ENCODE measurements at places on chromosomes 13 and 19.

DNA sequence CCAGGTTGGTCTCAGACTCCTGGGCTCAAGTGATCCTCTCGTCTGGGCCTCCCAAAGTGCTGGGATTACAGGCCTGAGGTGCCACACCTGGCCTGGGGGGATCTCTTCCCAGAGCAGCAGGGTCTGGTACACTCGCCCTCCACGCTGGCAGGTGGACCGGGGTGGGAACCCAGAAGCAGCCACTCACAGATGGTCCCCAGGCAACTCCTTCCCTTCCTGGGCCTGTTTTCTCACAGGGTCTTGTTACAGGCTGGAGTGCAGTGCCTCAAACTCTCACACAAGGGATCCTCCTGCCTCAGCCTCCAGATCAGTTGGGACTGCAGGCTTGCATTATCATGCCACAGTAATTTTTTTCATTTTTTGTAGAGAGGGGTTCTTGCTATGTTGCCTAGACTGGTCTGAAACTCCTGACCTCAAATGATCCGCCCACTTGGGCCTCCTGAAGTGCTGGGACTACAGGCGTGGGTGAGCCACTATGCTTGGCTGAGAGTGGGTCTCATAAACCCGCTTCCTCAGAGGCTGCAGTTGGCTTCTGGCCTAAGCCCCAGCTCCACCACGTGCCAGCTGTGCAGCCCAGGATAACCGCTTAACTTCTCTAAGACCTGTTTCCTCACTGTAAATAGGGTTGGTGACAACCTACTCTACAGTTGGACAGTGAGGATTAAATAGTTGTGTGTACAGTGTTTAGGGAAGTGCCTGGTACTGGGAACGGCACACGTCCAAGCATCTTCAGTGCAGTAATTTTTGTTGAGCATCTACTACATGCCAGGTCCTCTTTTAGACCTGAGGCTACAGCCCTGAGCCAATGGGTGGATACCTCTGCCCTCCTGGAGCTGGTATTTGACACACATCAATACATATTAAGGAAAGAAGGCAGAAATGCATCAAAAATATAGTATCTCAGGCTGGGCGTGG lies 871 bp upstream of the CCER2 start:
- DNase-seq, result no peak

- DNase-seq, result no peak
Observed at GRCh38 chr13:26653310-26653709, 95.8 kb downstream of the WASF3 start.

GRCh38 chr19:55369653-55370304 lies 484 bp downstream of the IL11 start:
- no peak for DNase-seq

DNA sequence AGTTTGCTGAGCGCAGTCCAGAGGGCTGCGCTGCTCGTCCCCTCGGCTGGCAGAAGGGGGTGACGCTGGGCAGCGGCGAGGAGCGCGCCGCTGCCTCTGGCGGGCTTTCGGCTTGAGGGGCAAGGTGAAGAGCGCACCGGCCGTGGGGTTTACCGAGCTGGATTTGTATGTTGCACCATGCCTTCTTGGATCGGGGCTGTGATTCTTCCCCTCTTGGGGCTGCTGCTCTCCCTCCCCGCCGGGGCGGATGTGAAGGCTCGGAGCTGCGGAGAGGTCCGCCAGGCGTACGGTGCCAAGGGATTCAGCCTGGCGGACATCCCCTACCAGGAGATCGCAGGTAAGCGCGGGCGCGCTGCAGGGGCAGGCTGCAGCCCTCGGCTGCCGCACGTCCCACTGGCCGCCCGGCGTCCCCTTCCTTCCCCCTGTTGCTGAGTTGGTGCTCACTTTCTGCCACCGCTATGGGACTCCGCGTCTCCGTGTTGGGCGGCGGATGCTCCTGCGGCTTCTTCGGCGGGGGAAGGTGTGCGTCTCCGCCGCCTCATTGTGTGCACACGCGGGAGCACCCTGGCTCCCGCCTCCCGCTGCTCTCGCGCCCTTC lies 772 bp downstream of the GPC6 start:
- no peak for DNase-seq

DNA sequence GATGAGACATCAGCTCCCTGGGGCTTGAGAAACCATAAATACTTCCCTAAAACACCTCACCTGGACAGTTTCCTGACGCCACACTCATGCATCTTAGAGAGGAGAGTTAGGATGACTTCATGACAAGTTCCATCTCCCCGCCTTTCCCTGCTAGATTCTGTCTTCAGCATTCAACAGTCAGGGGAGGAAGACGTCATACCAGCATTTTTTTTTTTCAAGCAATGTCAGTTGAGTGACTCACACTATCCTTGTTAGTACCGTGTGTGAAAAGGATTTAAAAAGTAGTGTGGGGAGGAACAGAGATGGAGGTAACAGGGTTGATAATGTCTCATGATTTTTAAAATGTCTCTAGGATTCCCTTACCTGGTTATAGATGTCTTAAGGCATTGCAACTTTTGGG lies at the start of gene OR7D2:
Gene OR7D2 (plus strand): TSS at position 79 of the 400 bp plus-strand sequence. CDS start 6,803 bp downstream, outside the sequence.
- no peak for DNase-seq

- DNase-seq, result no peak
Observed at GRCh38 chr19:53971673-53972072, 8.9 kb downstream of the CACNG8 start.

GRCh38 chr19:5686326-5686646 lies 3.8 kb upstream of the RPL36 start:
- no peak for DNase-seq

DNA sequence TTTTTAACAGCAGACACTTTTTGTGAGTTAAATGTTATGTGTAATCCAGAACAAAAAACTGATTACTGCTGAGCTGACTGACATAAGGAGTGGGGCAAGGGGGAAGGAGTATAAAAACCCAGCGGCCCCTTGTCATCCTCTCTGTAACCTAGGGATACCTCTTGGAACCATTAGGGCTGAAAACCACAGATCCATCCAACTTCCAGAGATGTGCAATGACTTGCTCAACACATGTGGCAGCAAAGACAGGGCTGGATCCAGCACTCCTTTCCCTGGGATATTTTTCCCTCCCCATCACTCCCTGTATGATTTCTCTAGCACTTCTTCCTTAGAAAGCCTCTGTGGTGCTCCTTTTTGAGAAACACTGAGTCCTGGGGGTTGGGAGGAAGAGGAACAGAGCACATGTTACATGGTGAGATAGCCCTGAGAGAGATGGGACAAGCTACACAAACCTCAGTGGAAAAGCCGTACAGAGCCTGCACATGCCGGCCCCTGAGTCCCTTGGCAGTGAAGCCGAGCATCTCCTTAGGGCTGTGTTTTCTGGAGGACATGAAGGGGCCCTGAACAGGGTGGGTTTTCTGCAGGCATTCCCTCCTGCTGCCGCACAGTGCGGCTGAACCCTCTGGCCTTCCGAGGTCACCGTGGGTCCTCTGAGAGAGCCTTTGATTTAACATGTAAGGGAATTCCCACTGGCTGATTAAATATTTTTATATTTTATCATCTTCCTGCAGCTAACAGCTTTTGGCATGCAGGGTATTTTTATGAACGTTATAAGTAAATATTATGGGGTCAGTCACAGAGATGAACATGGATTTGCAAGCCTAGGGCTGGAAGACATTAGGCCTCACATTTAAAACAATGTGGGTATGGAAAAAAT lies 219.9 kb downstream of the COG6 start:
- no peak for DNase-seq

DNA sequence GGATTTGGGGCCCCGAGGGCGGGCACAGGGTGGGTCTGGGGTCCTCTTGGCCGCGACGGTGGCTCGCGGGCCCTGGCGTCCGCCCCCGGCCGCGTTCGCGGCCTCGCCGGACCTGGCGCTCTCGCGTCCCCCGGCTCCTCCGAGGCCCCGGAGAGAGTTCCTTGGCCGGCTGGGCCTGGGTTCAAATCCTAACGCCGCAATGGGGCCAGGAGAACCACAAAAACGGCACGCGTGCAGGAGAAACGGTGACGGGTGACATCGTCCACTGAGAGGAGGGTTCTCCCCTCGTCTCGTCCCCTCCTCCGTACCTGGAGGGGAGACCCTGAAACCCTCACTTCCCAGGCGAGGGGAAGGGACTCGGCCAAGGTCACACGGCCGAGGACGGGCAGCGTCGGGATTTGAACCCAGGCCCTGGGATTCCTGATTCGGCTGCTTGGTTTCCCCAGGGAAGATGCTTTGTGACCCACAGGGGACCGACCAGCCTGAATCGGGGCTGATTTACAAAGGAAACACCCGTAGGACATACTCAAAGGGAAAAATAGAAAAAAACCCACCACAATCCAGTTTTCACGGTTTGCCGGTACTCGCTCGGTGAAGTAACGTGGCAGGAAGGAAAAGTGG lies 624 bp downstream of the SAFB start:
- DNase-seq, result no peak

- DNase-seq, result no peak
Observed at GRCh38 chr19:7504684-7505083, 11.2 kb upstream of the ZNF358 start.

DNA sequence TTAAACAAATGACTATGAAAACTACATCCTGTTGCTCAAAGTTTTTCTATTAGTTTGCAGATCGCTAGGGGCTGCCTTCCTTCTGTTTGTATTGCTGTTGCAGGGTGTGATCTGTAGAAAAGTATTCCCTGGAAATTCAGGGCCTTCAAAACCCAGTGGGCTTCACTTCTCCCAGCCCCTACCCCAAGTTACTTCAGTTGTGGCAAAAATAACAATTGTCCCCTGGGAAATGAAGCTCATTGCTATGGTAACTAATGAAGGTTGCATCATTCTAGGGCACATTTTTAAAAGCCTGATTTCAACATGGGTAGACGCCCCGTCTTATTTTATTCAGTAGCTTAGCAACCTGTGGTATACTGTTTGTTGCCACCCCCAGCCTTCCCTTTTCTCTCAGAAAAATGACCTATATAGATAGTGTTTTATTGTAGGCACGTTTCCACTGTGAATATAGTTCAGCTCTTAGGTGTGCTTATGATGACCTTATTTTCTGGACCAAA lies 60.9 kb downstream of the WDFY2 start:
- no peak for DNase-seq

DNA sequence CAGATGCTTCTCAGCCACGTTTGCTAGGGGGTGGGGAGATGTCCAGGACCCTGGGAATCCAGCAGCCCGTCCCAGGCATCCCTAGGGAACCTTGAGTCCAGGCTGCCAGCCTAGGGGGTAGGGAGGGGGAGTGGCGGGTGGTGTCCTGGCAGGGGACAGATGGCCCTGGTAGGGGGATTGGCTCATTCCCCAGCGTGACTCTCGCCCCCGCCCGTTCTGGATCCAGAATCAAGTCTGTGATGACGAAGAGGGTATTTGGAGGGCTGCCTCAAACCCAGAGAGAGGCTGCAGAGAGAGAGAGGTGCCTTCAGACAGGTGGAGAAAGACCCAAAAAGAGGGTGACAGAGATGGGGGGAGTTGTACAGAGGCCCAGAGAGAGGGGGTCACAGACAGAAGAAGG lies 4.1 kb downstream of the SLC17A7 start:
- DNase-seq, result no peak

DNA sequence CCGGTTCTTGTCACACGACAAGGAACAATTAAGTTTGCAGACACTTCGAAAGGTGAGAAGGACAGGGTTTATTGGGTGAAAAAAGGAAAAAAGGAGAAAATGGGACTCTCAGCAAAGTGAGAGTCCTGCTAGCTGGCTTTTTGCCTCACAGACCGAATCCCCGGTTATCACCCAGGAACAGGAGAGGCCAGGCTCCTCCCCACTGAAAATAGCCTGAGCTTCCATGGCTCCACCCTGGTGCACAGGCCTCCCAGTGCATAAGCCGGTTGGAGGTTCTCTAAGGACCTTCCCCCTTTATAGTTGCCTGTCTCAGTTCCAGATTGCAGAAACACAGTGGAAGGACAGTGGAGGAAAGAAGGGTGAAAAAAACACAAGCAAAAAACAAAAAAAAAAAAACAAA lies 571.7 kb downstream of the KCTD12 start:
- no peak for DNase-seq

DNA sequence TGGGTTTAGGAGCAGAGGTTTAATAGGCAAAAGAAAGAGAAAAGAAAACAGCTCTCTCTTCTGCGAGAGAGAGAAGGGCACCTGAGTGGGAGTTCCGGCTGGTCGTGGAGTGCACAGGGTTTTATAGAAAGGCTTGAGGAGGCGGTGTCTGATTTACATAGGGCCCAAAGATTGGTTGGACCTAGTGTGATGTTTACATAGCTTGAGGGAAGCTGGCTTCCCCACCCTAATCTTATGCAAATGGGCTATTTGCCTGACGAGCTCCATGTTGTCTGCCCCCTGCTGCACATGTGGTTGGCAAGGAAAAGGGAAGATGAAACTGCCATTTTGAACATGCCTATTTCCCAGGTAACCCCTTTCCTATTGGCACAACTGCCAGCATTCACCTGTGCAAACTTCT lies 21.5 kb upstream of the MEDAG start:
- DNase-seq, result no peak

GRCh38 chr19:53333066-53333462 lies 485 bp upstream of the ZNF845 start:
- DNase-seq, result peak; percentile 25

DNA sequence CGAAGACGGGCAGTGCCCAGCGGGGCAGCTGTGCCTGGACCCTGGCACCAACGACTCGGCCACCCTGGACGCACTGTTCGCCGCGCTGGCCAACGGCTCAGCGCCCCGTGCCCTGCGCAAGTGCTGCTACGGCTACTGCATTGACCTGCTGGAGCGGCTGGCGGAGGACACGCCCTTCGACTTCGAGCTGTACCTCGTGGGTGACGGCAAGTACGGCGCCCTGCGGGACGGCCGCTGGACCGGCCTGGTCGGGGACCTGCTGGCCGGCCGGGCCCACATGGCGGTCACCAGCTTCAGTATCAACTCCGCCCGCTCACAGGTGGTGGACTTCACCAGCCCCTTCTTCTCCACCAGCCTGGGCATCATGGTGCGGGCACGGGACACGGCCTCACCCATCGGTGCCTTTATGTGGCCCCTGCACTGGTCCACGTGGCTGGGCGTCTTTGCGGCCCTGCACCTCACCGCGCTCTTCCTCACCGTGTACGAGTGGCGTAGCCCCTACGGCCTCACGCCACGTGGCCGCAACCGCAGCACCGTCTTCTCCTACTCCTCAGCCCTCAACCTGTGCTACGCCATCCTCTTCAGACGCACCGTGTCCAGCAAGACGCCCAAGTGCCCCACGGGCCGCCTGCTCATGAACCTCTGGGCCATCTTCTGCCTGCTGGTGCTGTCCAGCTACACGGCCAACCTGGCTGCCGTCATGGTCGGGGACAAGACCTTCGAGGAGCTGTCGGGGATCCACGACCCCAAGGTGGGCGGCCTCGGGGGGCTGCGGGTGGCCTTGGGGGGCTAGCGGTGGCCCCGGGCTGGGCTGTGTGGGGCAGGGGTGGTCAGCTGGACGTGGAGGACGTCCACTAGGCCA lies 4.8 kb downstream of the GRIN3B start:
- no peak for DNase-seq

DNA sequence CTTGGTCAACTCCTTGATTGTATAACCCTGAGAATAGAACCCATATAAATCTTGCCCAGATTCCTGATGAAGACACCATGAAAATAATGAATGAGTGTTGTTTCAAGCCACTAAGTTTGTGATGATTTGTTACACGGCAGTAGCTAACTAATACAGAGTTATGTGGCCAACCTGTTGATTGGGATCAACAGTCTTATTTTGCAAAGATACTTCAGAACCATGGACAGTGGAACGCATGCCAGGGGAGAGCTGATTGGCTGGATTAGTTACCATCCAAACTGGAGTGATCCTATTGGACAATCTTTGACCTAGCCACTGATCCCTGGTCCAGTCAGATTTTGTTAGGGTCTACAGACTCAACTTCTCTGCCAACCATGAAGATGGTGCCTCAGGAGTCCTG lies 26.6 kb downstream of the CD70 start:
- no peak for DNase-seq

GRCh38 chr13:94956417-94957110 lies 244.2 kb upstream of the SOX21 start:
- DNase-seq, result no peak

Measured in iPS DF 19.7 (cell line).